Testis (tissue), 5 donors: ENCODE measurements at places on chromosomes 7 and 10. TPM values are rescaled to one million over a fixed set of nuclear protein-coding genes. Genes with fewer than 3 reads are reported as not detected.
A peak's percentile ranks its signal among the peaks of the same experiment; 100 is the strongest.

DNA sequence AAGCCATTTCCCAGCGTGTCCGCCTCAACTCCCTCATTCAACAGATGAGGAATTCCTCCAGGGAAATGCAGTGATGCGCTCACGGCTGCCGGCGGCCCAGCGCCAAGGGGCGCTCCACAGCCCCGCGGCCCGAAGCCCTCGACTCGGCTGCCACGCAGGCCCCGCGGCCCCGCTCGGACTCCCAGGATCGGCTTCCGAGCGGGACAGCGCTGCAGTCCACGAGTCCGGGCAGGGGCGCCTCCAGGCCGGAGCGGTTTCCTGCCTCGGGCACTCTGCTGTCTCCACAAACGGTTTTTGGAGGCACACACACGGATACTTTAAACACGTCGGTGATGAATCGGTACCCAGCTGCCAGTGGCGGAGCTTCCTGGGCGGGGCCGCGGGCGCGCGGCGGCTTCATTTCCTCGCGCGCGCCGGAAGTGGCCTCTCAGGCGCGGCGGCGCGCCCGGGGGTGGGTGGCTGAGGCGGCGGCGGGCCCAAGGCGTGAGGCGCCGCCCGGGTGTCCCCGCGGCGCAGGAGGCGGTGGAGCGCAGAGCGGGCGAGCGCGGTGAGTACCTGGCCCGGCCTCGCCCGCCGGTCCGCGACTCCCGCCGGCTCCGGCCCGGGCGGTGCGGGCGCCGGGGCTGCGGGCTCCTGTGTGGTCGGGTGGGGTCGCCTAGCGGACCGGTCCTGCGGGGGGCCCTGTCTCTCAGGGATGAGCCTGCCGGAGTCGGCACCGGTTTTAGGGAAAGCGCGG, at the start of gene CSGALNACT2:
Gene CSGALNACT2 (plus strand): TSS at position 425 of the 736 bp plus-strand sequence. CDS start 16,705 bp downstream, outside the sequence.
- peak; percentile 92 for DNase-seq

GRCh38 chr7:88289564-88290025, 17.1 kb downstream of the STEAP4 start:
- DNase-seq, result no peak

DNA sequence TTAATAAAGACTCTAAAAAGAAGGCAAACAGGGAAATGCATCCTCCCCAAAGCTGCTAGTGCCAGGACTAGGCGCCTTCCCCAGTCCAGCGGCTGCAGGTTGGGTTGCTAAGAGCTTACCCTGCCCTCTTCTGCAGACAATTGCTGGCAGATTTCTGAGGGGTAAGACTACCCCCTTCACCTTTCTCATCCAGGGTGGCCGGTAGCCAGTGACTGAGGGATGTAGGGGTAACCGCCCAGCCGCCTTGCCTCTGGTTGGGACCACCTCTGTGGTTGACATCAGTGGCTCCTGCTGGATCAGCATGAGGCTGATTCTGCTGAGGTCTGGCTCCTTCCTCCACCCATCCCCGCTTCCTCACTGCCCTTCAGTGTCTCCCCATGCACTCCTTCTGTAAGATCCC, 71.2 kb downstream of the ADCYAP1R1 start:
- DNase-seq, result no peak

DNA sequence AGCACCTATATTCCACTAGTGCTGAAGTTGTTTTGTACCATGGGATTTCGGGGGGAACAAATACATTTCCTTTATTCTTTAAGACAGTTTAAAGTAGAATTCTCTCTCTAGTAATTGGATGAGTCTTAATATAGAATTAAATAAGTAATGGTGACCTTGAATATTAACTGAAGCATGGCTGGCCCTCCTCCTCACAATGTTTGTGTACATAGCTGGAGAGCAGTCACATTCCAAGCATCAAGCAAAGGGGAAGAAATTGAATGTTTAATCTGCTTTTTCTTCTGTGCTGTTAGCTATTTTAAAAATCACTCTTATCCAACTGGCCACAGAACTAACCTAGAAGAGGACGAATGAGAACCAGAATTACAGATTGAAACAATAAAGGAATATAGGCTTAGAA, 906.9 kb downstream of the CCSER2 start:
- DNase-seq, result no peak

C10orf67 gene
- total RNA-seq, result 7.1 TPM

DNA sequence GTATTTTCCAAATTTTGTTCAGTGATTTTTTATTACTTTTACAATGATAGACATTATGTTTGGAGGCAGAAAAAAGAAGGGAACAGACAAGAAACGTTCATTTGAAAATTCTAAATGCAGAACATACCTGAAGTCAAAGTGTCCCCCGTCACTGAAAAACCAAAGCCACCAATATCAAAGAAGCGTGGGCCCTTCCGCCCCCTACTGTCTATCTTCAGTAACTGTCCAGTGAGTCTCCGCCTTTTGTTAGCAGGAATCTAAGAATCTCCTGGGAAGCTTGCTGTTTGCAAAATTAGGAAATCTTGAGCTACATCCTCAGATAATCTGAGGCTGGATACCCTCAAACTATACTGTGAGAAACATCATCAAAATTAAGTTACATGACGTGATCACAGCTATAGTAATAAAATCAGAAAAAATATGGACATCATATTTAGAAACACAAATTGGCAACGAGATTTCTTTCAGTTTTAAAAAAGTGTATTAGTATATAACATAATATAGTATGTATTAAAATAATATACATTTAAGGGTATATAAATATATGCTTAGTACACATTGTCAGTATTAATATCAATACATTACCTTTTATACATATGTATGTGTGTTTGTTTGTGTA, 169.3 kb upstream of the AKR1E2 start:
- peak; percentile 65 for DNase-seq

DNA sequence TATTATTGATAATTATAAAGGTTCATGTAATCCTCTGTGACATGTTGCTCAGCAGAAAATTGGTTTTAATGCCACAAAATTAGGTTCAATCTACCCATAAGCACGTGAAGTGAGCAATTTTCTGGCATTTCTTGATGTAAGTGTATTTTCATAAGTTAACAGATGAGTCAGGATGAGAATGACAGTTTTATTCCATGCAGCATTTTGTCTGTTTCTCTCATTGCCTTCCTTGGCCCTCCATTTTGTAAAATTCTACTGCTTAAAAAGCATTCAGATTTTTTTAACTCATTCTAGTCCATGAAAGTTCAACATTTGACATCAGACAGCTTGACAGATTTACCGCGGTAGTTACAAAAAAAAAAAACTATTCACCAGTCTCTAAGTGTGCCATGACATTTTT, 4.0 kb upstream of the GFRA1 start:
- DNase-seq, result no peak
